Right cardiac atrium (tissue), 5 donors: ENCODE measurements at places on chromosomes 13 and 19.

GRCh38 chr19:54376610-54377285 is 12.0 kb upstream of the LAIR1 start:
- DNase-seq: no peak

DNA sequence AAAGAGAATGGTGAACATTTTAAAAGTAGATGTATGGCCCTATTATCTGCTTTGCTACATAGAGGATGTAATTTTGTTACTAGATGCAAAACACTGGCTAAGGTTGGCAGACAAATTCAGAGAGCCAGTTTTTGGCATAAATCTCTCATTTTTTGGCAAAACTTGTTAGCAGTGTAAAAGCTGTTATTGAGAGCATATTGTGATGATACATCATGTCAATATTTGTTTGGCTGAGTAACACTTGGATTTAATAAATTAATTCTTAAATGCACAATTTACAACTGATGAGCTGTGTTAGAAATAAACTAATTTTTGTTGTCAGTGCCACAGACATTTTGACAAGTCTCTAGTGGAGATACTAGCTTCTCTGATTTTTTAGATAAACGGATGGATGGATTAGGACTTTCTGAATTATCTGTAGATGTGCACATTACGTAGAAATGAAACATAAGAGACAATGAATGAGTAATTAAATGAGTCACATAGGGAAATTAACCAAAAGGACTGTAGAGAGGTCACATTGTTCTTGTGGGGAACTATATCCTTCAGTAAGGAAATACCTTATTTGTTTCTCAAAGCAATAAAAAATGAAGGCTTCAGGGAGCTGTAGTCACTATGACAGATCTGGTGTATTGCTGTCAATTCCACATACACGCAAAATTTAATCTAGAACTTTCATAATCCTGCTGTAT is 17.4 kb downstream of the UFM1 start:
- DNase-seq: no peak

GRCh38 chr13:111139452-111139851 is 24.3 kb downstream of the ARHGEF7 start:
- DNase-seq: no peak

- DNase-seq: no peak
These were observed 12.2 kb downstream of the CFD start for GRCh38 chr19:871446-872265.

DNA sequence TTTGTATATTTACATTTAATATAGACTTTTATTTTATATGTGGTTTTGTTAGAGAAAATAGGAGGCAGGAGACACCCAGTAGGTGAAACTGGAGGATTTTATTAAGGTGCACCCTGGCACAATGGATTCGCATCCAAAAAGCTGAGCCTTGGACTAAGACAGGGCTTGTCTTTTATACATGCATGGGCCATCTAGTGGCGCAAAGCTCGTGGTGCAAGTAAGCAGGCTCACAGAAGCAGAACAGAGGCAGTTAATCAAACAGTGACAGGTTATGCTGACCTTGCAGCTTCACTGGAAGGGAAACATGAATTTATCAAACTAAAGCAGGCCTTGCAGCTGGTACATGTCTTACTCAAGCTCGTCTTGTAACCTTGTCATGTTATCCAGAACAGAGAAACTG is 58.8 kb upstream of the ZNF681 start:
- DNase-seq: no peak

DNA sequence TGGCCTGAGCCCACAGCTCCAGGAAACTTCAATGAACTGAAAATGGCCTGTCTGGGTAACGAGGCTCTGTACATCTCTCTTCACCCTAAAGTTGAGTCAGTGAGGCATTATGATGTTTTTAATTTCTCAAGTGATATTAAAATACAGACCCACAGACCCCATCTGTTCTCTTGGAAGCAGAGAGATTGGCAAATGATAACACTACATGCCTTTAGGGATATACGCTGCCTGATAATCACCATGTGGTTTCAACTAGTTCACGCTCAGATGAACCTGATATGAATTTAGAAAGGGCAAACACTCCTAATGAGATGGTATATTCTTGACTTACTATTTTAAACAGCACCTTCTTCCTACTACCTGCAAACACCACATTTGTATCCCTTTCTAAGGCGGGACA is 127.5 kb downstream of the RFC3 start:
- no peak for DNase-seq

DNA sequence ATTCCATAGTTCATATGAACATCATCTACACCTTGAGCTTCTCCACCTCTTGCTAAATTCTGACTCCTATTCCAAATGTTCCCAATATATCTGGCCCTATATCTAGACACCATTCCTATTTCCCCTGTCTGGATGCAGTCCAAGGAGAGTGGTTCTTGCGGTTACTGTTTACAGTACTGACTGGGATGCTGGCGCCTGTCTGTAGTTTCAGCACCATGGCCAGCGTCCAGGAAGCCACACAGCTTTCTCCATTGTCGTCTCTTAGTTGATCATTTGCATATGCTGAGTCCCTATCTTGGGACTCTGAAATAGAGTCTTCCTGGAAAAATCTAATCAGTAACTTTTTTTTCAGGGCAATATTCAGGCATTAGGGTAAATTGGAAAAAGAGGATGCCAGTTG is 14.9 kb downstream of the LAIR2 start:
- peak; percentile 77 for DNase-seq

GRCh38 chr13:76795701-76796695 is 90.2 kb downstream of the KCTD12 start:
- DNase-seq: no peak

DNA sequence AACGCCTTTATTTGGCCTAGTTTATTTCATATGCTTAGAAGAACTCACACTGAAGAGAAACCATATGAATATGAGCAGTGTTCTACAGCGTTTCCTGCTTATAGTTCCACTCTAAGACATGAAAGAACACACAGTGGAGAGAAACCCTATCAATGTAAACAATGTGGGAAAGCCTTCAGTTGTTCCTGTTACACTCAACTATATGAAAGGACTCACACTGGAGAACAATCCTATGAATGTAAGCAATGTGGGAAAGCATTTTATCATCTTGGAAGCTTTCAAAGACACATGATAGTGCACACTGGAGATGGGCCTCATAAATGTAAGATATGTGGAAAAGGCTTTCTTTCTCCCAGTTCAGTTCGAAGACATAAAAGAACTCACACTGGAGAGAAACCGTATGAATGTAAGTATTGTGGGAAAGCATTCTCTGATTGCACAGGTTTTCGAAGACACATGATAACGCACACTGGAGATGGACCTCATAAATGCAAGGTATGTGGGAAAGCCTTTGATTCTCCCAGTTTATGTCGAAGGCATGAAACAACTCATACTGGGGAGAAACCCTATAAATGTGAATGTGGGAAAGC is 13.7 kb downstream of the ZNF441 start:
- DNase-seq: no peak

- DNase-seq: no peak
These were observed 8.9 kb upstream of the WBP4 start for GRCh38 chr13:41052441-41052840.

GRCh38 chr13:59665732-59666131 is 498.0 kb downstream of the DIAPH3 start:
- no peak for DNase-seq

DNA sequence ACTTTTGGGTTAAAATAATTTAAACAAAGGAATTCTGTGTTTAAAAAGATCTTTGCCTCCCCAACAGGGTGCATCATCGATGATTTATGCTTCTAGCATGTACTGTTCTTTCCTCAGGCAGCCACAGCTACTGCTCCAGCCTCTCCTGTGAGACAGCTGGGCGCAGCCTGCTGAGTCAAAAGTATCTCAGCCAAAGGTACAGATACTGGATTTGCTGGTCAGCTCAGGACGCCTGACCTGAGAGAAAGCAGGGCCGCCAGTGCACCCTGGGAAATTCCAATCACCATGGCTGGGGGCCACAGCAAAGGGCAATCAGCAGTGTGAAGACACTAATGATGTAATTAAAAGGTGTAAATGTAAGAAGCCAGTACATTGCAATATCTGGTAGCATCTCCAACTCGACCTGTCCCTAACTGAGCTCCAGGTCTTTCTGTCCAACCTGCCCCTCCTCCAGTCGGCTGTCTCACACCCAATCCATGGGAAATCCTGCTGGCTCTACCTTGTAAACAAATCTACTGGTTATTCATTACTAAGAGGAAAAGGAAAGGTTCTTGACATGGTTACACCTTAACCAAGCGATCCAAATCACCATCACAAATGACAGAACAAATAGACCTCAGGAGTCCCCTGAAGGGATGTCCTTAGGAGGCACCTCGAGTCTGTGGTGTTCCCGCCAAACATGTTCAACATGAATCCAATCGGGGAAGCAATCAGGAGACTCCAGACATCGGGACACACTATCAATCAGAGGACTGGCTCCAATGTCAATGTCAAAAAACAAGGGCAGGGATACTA is 7.3 kb downstream of the OPA3 start:
- no peak for DNase-seq

GRCh38 chr13:71866335-71867130 is 471 bp downstream of the DACH1 start:
- DNase-seq: peak; percentile 15

DNA sequence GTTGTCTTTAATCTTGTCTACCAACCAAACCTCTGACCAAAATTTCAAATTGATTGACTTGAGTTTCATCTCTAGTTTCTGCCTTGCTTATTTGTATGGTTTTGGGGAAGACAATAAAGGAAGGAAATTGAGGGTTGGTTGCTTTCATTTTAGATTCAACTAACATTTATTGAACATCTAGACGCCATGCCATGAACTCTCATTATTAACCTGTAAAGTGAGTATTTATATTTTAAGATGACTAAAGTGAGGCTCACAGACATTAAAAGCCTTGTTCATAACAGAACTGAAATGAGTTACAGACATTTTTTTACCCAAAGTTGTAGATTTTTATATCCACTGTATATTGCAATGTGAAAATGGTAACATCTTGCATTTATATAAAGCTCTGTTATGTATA is 239.3 kb downstream of the LMO7 start:
- DNase-seq: no peak

GRCh38 chr13:36436811-36437210 is 4.5 kb downstream of the CCNA1 start:
- DNase-seq: no peak

DNA sequence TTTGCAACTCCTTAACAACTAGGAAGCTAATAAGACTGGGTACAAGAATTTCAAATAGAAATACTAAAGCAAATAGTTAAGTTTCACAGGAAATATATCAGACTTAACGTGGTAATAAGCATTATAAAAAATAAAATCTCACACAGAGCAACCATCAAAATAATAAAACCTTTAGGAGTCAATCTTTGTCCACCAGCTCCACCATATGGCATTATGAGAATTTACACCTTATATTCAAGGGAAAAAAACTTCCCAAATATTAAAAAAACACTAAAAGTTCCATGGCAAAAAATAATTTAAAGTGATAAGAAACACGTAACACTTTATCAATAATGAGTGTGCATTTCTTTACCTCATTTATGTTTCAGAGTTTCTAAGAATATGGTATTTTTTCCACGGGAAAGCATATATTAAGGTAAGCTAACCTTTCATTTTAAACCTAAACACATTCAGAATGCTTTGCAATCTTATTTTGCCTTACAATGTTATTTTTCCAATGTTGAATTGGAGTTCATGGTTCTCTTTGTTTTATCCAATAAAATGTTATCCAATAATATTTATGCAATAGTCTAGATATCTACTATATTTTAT is 423.2 kb upstream of the SGCG start:
- no peak for DNase-seq

DNA sequence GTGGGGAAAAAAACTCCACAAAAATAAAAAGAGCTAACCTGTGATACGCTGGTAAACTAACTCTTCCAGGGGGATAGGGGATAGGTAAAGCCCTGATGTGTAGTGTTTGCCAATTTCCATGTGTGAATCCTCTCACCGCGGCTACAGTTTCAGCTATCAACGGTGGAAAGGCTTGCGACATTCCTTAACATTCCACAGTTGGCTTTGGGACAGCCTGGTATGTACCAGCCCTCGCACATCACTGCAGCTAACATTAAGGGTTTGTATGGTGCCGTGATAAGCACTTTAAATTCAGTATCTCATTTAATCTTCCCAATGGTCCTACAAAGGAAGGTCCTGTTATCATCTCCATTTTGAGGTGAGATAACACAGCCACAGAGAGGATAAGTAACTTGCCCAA is 112.4 kb downstream of the KATNAL1 start:
- DNase-seq: no peak

- no peak for DNase-seq
These were observed 96.8 kb upstream of the CSNK1A1L start for GRCh38 chr13:37202264-37202663.

DNA sequence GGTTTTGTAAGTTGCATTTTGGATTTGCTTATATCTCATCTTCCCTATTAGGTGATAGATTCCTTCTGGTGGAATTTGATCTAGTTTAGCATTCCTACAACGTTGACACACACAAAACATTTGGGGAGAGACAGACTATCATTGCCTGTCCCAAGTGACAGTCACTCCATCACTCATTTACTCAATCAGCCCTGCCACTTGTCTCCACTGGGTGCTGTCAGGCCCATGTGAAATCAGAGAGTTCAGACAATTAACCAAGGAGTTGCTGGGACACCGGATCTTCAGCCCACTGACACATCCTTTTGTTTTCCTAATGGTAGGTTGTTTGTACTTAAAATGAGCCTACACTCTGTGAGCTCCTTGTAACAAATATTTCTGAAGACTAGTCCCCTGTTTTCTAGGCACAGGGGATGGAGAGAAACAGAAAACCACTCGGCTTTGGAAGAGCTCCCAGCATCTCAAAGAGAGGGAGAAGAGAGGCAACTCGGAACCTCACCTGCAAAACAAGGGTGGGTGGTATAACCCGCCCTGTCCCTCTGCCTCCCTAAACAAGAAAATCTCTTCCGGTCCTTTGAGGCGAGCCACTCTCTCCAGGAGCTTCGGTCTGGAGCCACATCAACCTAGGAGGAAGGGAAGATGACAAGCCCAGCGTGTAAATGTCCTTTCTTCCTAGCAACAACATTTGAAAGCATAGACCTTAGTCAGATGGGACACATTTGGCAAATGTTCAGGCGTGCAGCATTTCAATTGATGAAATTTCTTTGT is 440.9 kb upstream of the KLF12 start:
- no peak for DNase-seq

DNA sequence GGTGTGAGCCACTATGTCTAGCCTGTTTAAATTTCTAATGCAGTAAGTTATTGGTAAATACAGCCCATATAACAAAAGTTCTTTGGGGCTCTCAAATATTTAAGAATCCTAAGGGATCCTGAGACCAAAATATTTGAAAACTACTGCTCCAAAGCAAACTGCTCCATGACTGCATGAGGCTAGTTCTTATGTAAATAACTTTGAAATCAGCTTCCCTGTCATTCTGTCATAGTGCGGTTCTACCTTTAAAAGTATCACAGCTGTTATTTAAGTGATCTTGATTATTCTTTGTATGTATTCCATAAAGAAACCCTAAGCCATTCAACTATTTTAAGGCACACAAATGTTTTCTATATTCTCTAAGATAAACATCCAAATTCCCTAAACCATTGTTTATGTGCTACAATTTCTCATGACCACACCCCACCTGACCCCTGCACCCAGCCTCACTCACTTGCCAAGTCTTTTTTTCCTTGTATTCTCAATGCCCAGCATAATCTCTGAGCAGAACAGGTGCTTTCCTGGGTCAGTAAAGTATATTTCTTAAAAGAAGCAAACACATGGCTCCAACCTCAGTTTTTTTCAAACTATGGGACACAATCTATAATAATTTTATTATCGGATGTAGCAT is 146.6 kb downstream of the RNF17 start:
- DNase-seq: no peak
